ENCODE measurements at places on chromosomes 16 and 17.

DNA sequence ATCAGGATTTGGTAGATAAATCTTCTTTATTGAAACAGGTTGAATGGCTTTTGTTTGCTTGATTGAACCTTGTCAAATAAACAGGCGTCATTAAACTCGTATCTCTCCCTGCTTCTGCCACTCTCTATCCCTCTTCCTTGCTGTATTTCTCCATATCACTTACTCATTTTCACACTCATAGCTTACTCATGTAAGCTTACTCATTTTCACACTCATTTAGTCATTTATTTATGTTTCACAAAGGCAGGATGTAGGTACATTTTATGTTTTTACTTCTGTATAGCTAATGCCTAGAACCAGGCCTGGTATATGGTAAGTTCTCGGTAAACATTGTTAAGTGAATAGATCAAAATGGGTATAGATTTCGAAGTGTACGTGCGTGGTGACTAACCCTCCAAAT, 450.0 kb downstream of the PMP22 start:
- DNase-seq, result no peak

- no peak for DNase-seq
These were observed 7.2 kb downstream of the UBFD1 start for GRCh38 chr16:23564575-23565363.

DNA sequence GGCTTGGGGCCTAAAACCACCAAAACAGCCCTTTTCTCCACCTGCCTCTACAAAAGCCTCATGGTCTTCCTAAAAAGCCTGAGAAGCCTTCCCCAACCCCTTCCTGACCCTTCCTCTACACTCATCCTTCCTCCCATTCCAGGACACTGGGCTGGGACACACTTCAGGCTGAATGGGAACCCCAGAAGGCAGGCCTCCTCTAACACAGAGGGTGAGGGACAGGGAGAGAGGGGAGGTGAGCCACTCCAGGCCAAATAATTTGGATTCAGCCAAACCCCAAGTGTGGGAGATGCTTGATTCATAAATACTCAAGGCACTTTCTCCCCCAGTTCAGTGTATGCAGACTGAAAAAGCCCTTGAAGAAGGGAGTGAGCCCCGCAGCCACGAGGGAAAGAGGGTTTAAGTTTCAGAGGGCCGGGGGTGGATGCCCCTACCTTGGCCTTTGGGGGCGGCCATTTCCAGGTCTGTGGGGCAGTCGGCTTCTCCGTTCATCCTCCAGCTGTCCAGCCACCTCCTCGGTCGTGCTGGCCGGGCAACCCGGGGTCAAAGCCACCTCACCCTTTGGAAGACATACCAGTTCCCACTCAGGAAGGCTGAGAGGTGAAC, 1.6 kb downstream of the UBTF start:
- no peak for DNase-seq

GRCh38 chr16:88727871-88728270, 21.6 kb downstream of the CTU2 start:
- DNase-seq, result no peak

DNA sequence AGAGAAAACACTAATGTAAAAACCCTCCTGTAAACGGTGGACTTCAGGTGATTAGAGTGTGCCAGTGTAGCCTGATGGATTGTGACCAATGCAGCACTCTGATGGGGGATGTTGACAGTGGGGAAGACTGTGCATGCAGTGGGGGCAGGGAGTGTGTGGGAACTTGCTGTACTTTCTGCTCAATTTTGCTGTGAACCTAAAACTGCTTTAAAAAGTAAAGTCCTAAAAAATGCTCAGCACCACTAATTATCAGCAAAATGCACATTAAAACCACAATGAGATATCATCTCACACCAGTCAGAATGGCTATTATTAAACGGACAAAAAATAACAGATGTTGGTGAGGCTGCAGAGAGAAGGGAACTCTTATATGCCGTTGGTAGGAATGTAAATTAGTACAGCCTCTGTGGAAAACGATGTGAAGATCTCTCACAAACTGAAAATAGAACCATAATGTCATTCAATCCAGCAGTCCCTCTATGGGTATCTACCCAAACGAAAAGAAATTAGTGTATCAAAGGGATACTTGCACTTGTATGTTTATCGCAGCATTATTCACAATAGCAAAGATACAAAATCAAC, 9.7 kb upstream of the ULK2 start:
- DNase-seq, result no peak

- DNase-seq, result no peak
These were observed 11.3 kb downstream of the YPEL2 start for GRCh38 chr17:59342681-59343131.

- no peak for DNase-seq
These were observed 15.0 kb downstream of the TOP2A start for GRCh38 chr17:40402668-40403067.

GRCh38 chr17:78896091-78896833, 6.7 kb downstream of the CEP295NL start:
- DNase-seq, result no peak

GRCh38 chr16:74321356-74321755, 24.7 kb downstream of the PSMD7 start:
- no peak for DNase-seq

- DNase-seq, result no peak
These were observed 6.0 kb downstream of the CETP start for GRCh38 chr16:56967733-56968132.

GRCh38 chr17:40472733-40473452, 28.5 kb downstream of the TNS4 start:
- DNase-seq, result no peak

GRCh38 chr17:77423589-77424451, 283.1 kb downstream of the SEC14L1 start:
- no peak for DNase-seq

DNA sequence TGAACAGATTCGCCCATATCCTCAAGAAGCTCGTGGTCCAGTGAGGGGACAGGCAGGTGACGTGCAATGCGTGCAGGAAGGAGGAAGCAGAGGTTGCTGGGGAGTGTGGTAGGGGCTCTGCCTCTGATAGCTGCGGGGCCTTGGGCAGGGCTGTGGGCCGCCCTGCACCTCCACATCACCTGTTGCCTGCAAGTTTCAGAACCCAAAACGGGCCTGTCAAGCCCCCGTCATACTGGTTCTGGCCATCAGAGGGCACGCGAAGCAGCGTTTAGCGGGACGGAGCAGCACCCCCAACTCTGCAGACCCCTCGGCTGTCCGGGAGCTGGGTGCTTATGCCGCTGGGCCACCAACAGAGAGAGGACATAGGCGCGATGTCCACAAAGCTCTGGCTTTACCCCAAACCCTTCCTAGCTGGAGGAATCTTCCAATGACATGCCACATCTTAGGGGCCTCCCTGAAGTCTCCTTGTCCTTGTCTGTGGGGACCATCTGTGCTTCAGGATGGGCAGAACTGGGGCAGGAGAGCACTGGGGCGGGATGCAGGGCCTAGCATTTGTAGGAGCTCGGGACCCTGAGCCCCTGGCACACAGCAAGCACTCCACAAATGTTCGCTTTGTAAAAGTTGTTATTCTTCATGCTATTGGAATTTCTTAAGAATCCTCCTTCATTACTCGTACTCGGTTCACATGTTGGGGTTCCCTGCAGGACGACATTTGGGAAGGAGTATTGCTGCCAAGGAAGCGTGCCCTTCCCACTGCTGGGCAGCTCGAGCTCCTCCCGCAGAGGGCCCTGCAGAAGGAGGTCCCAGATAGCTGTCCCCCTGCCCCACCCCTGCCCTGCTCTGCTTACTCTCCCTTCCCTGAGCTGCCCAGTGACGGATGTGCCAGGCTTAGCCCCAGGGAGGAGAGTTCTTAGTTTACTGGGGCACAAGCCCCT, 64.3 kb downstream of the CNGB1 start:
- DNase-seq, result no peak

GRCh38 chr17:80848449-80849102, 143.1 kb upstream of the CHMP6 start:
- no peak for DNase-seq

DNA sequence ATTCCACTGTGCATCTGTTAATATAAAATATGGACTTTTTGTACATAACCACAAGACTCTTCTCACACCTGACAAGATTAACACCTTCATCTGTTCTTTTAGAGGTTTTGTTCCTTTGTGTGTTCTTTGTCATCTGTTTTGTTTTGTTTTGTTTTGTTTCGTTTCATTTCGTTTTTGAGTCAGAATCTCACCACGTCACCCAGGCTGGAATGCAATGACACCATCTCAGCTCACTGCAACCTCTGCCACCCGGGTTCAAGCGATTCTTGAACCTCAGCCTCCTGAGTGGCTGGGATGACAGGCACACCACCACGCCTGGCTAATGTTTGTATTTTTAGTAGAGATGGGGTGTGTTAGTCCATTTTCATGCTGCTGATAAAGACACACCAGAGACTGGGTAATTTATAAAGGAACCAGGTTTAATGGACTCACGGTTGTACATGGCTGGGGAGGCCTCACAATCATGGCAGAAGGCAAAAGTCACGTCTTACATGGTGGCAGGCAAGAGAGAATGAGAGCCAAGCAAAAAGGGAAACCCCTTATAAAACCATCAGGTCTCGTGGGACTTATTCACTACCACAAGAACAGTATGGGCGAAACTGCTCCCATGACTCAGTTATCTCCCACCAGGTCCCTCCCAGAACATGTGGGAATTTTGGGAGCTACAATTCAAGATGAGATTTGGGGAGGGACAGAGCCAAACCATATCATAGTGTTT, 22.3 kb downstream of the C16orf90 start:
- no peak for DNase-seq

DNA sequence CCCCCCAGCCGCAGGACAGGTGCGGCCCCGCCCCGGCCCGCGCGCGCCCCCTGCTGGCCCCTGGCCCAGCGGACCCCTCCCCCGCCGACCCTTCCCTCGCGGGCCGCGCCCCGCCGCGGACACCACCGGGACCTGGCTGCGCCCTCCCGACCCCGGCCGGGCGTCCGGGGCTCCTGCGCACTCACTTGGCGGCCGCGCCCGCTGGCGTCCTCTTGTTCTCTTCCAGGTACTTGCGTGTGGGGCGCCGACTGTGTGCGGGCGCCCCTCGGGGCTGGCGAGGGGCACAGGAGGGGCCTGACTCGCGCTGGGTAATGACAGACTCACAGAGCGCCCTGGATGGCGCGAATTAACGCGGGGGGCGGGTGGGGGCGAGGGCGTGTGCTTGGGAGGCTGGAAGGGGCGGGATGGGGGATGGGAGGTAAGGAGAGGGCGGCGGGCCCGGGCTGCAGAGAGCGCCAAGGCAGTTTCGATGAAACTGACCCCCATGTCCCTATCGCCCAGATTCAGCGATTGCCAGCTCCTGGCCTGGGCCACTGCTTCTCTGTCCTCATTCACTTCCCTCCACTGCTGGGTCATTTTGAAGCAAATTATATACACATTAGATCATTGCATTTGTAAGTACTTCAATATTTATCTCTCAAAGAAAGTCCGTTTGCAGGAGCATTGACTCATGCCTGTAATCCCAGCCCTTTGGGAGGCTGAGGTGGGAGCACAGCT, 445 bp upstream of the DBNDD1 start:
- DNase-seq, result peak; percentile 38

DNA sequence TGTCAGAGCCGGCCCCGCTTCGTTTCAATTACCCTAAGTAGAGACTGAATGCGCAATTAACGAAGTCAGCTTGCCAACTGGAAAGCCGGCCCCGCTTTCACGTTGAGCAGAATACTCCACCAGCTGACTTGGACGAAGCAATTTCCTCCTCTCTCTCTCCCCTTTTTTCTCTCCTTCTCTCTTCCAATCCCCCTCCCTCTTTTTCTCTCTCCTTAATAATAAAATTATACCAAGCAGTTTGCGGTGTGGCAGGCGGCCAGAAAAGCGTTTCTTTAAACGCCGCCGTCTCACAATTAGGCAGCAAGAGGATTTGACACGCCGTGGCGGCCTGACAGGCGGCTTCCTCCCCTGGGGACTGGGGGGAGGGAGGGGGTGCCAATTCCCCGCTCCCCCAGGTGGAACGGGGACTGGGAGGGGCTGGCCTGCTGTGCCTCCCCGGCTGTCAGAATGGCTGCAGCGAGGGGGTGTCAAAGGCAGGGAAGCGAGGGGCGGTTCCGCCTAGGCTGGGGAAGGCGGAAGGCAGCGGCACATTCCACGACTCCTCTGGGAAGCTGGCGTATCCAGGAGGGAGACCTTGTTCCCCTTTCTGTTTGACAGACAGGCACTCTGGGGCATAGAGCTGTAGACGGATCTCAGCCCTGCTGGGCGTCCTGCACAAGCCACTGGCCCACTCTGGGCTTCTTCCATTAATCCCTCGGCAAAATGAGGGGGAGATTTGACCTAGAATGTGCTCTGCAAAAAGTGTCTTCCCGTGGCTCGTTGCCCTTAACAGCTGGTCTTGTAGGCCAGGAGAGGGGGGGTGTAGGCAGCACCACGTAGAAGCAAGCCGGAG, 52.7 kb downstream of the SREBF1 start:
- DNase-seq, result no peak

DNA sequence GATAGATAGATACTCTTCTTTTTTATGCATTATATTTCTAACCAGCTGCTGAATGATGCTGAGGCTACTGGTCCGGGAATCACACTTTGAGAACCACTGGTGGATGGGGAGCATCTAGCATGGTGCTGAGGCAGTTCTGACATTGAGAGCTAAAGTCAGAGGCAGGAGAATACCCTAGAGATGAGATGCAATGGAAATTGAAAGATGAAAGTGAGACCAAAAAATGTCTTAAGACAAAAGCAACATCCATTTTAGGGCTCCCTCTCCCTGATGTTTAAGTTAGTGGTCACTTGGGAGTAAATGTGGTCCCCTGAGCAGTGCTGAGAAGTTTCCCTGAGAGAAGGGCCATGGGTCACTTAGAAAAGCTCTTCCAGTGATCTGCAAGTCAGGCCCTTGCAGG, 6.8 kb downstream of the PCTP start:
- DNase-seq, result no peak

- DNase-seq, result no peak
These were observed 639.1 kb downstream of the MAF start for GRCh38 chr16:78961464-78961863.

GRCh38 chr16:29972500-29972899, 1.2 kb upstream of the TAOK2 start:
- DNase-seq, result no peak

DNA sequence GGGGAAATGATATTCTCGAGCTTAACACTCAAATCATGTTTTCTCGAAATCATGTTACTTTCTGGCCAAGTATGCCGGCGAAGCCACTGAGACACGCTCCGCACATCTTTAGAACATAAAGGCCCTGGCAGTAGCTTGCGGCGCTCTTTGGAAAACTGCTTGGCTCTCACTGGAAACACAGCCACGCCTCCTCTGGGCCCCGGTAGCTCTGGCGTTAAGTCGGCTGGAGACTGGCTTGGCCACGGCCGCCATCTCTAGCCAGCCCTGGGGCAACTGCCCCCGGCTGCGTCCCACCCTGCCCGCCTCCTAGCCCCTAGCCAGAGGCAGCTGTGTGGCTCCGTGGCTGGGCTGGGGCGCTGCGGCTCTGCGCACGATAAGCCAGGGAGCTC, 9.2 kb upstream of the BAIAP2 start:
- no peak for DNase-seq

DNA sequence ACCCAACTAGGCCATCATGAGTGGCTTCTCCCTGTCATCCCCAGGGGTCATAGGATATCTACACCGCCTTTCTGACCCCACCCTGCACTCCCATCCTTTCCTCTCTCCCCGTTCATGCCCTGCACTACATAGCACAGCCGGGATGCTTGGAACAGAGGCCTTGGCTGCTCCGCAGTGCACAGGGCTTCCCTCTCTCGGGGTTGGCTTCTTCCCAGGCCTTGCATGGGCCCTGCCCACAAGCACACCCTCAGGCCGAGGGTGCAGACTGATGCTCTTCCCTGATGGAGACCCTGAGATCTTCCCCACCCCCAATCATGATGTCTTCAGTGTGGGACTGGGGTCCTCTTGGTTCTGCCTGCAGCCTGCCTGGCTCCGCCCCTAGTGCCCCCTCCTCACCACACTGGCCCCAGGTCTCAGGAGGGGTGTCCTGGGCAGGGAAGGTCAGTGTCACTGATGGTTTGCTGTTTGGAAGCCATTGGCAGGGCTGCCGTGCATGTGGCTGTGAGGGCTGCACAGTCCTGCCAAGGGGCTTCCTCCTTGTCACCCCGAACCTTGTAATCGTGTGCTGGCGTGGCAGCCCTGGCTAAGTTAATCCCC, 14.3 kb upstream of the NAGLU start:
- DNase-seq, result no peak

Data from effector CD4-positive, alpha-beta T cell (primary cell).